ENCODE measurements at places on chromosomes 7 and 10. TPM values are rescaled to one million over a fixed set of nuclear protein-coding genes. Genes with fewer than 3 reads are reported as not detected.

The SLC39A12 gene
- total RNA-seq, result not detected

- no peak for DNase-seq
- H3K27ac ChIP-seq, result no peak overlapping the region
- no peaks in the 10 kb centered on the region for H3K27me3 ChIP-seq
Observed at GRCh38 chr10:17483079-17483478, 28.7 kb upstream of the ST8SIA6 start.

- no peaks in the 10 kb centered on the region for H3K27me3 ChIP-seq
- no peak overlapping the region for H3K27ac ChIP-seq
- H3K36me3 ChIP-seq, result no peaks in the 10 kb centered on the region
- DNase-seq, result no peak
- H3K4me3 ChIP-seq, result no peak overlapping the region
- peaks cover 18% of the 10 kb centered on the region for H3K4me1 ChIP-seq
Observed at GRCh38 chr10:30589441-30589840, 40.1 kb downstream of the LYZL2 start.

The DPYSL4 gene
- total RNA-seq, result not detected

GRCh38 chr7:132380059-132380458 is 196.2 kb downstream of the PLXNA4 start:
- H3K27me3 ChIP-seq, result no peaks in the 10 kb centered on the region
- peak; percentile 57 for DNase-seq
- H3K4me1 ChIP-seq, result peaks cover 36% of the 10 kb centered on the region
- no peak overlapping the region for H3K27ac ChIP-seq
- no peaks in the 10 kb centered on the region for H3K36me3 ChIP-seq

The GSAP gene
- total RNA-seq, result 3.5 TPM

The SNCG gene
- 3.8 TPM for total RNA-seq

The HMX3 gene
- not detected for total RNA-seq

DNA sequence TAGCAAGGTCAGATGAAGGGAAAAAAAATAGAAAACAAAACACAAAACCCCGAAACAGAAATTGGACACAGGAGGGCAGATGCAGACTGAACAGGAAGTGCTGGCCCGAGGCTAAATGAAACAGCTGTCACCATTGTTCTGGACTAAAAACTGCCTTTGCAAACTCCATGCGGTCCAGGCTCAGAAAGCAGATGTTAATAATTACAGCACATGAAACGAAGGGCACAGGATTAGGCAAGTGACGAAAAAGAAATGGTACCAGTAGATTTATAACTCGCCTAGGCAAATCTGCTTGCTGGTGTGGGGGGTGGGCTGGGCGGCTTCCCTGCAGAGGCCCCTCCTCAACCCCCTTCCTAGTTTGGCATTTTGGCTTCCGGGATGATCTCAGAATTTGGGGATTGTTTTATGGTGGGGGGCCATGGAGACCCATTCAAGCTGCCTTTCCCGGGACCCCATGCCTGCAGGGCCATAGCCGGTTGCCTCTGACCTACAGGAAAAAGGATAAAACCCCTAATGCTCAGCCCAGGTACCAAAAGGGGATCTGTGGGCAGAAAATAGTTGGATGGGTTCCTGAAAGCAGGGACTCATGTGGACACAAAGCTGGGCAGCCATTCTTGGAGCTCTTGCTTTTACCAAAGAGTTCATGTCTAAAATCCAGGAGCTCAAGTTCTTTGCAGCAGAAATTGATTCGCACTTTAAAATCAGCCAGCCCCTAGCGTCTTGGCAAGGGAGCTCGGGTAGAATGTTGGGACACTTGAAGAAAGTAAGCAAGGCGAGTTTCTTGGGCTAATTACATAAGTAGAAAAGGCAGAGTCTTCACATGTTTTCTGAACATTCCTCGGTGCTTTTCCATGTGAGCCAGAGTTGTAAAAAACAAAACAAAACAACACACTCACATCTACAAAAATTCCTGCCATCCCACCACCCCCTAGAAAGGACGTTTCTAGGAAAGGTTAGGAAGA is 39.0 kb upstream of the EMX2 start:
- DNase-seq, result peak; percentile 62
- H3K36me3 ChIP-seq, result no peaks in the 10 kb centered on the region
- H3K4me1 ChIP-seq, result no peaks in the 10 kb centered on the region
- peaks cover 10% of the 10 kb centered on the region for H3K27me3 ChIP-seq
- H3K27ac ChIP-seq, result no peak overlapping the region
- H3K4me3 ChIP-seq, result no peak overlapping the region

DNA sequence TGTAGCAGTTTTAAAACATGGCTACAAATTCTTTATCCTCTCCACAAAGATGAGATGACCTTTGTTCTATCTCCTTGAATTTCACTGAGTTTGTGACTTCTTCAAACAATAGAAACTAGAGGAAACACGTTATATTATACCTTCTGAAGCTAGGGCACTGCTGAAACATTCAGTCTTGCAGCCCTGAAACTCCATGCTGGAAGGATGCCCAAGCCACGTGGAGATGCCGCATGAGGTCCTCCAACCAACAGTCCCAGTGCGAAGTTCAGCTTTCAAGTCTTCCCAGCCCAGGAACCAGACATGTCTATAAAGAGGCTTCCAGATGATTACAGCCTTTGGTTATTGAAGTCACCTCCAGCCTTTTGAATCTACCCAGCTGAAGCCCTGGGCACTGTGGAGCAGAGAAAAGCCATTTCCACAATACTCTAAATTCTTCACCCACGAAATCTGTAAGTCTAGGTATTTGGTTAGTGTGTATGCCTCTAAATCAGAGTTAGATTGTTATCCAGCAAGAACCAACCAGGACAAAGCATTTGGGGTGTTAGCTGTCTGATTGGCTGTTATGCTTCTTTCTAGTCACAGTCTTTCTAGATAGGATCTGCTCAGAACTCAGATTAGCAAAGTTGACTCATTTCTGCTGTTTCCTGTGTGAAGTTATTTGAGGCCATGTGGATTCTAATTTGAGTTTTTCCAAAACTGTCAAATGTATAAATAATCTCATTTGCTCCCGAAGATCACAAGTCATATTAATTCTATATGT is 186.5 kb upstream of the TMEM72 start:
- H3K4me1 ChIP-seq, result no peaks in the 10 kb centered on the region
- no peak overlapping the region for H3K4me3 ChIP-seq
- no peaks in the 10 kb centered on the region for H3K36me3 ChIP-seq
- no peak overlapping the region for H3K27ac ChIP-seq
- H3K27me3 ChIP-seq, result no peaks in the 10 kb centered on the region
- no peak for DNase-seq

DNA sequence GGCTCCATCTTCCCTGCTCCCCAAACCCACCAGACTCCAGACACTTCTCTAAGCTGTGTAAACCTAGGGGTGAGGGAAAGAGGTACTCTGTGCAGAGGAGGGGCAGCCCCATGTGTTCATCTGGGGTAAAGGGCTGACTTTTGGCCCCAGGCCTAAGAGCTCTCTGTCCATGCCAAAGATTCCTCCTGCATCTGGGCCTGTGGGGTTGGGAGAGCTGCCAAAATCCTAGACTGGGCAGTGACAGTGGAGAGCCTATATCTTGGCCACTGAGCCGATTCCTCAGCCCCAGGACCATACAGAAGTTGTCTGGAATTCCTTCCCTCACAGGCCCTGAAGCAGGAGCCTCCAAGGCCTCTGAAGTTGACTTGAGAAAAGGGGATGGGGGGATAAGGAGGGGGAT is 25.3 kb upstream of the LEP start:
- no peaks in the 10 kb centered on the region for H3K36me3 ChIP-seq
- H3K27ac ChIP-seq, result no peak overlapping the region
- peak; percentile 28 for DNase-seq
- H3K4me3 ChIP-seq, result no peak overlapping the region
- H3K4me1 ChIP-seq, result peaks cover 3% of the 10 kb centered on the region

Measured in stomach (tissue), 19 donors.